Activated T-cell treated with anti-CD3 and anti-CD28 coated beads for 48 hours (primary cell): ENCODE measurements at places on chromosomes 12 and 14.
A peak's percentile ranks its signal among the peaks of the same experiment; 100 is the strongest.

DNA sequence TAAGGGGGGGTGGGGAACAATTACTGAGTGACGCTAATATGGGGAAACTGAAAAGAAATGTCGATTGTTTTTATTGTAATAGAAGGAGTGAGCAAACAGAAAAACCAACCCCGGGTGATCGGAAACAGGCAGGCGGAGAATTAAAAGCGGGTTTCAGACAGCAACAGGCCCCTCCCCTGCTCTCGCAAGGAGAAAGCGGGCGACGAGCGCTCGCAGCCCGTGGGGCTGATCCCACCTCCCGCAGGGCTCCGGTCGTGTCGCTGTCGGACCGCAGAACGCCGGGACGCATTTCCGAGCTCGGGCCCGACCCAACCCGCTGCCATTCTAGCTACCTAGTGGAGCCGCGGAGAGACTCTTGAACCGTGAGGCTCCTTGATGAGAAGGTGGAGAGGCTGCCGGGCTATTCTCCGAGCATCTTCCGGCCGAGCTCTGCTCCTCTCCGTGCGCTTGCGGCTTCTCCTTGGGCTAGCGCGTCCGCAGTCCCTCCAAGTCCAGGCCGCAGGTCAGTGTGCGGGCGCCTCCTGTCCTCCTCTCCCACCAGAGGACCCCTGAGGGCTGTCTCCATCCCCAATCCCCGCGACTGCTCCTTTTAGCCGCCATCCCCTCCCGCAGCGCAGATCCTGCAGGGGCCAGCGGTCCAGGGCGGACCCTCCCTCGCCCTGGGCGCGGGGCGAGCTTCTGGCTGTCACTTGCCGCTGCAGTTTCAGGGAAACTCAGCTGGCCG lies 4.1 kb upstream of the PAX9 start:
- no peak for DNase-seq

DNA sequence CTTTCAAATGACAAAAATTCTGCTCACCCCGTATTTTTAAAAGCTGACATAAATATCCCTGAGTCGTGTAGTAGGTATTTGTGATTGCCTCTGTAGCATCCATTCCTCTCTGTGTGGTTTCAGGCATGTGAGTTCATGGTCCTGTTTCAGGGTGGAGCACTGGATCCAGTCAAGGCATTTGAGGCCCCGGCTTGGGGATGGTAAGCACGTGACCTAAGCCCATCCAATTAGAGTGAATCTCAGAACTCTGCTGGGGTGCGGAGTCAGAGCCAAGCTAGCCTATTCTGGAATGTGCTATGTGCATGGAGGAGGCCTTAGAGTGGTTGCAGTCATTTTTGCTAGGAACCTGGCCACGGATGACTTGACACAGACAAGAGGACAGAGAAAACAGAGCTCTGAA lies 4.3 kb upstream of the CSRP2 start:
- DNase-seq = no peak

- no peak for DNase-seq
Observed at GRCh38 chr12:91307957-91308670, 125.5 kb upstream of the DCN start.

GRCh38 chr12:52698651-52699340 lies 4.5 kb downstream of the KRT77 start:
- no peak for DNase-seq

GRCh38 chr14:71138448-71139293 lies 231.4 kb downstream of the PCNX1 start:
- DNase-seq = peak; percentile 52

DNA sequence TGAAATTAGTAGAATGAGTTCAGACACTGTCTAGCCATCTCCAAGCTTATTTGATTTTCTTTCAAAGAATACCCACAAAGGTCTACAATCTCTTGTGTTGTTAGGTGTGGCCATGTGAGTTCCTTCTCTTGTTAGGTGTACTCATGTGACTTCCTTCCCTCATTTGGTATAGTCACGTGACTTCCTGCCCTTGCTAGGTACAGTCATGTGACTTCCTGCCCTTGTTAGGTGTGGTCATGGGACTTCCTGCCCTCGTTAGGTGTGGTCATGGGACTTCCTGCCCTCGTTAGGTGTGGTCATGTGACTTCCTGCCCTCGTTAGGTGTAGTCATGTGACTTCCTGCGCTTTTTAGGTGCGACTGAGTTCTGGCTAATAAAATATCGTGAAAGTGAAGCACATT lies 179.6 kb downstream of the TMX1 start:
- DNase-seq = no peak

GRCh38 chr12:6226679-6227051 lies 26.5 kb downstream of the CD9 start:
- DNase-seq = no peak

DNA sequence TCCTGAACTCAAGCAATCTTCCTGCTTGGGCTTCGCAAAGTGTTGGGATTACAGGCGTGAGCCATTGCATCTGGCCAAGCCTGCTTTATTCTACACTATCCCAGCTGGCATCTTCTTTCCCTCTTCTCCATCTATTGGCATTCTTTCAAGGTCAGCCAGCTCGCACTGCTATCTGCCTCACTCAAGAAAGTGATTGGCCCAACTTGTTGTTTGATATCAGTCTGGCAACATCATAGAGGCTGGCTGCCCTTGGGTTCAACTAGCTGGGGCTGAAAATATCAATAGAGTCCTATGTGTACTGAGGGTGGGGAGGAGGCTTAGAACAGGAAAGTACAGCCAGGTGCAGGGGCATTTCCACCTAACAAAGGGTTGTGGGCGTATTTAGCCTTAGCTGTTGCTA lies 17.1 kb downstream of the GMFB start:
- DNase-seq = no peak

- DNase-seq = peak; percentile 66
Observed at GRCh38 chr12:8697476-8698131, at the start of gene RIMKLB. Gene RIMKLB (plus strand): TSS chr12:8697991. CDS start chr12:8713867, 15,876 bp downstream.

- no peak for DNase-seq
Observed at GRCh38 chr14:56378046-56378445, 201.6 kb upstream of the TMEM260 start.
